ENCODE measurements at places on chromosomes 11 and 22.
A peak's percentile ranks its signal among the peaks of the same experiment; 100 is the strongest.

DNA sequence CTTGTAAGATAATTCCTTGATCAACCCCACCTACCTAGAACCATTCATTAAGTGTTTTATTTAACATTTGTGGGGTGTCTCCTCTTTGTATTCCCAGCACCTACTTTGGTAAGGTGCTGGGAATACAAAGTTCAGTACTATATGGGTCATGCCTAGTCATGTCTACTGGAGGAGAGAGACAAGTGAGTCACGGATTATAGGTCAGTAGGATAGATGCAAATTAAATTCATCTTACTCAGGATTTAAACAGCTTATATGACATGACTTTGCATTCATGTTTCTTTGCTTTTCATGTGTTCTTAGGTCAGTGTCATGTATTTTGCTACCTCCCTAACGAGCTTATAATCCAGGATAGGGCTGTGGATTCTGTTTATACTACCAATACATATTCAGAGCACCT lies 3.4 kb upstream of the FADS1 start:
- DNase-seq: no peak

DNA sequence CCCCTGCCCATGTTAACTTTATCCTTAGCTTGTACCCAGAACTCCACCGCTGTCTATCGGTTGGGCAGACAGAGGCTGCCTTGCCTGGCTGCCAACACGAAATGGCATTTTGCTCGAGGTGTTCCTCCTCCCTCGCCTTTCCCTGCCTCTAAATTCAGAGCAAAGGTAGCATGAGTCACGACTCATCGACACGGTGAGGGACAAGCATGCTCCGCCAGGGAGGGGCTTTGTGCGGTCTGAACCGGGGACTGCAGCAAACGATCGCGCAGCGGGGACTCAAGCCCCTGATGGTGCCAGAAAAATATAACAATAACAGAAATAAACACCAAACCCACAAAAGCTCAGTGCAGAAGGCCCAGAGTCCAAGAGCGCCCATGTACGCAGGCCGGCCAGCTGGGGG lies 52.3 kb downstream of the RTL6 start:
- no peak for DNase-seq

GRCh38 chr11:1403721-1404460 lies 14.2 kb downstream of the BRSK2 start:
- DNase-seq: no peak

DNA sequence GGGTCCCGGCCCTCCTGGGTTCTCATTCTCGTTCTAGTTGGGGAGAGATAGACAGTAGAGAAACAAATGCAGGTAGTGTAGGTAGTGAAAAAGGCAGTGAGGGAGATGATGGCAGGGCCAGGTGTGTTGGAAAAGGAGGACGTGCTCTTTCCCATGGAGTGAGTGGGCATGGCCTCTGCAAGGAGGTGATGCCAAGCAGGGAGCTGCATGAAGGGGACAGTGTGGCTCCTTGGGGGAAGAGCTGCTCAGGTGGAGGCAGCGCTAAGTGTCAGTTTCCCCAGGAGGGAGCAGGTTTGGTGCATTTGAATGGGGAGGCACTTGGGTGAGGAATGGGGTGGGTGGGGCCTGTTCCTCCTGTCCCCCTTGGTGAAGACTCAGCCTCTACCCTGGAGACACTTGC lies 22.2 kb downstream of the MCM5 start:
- DNase-seq: no peak

DNA sequence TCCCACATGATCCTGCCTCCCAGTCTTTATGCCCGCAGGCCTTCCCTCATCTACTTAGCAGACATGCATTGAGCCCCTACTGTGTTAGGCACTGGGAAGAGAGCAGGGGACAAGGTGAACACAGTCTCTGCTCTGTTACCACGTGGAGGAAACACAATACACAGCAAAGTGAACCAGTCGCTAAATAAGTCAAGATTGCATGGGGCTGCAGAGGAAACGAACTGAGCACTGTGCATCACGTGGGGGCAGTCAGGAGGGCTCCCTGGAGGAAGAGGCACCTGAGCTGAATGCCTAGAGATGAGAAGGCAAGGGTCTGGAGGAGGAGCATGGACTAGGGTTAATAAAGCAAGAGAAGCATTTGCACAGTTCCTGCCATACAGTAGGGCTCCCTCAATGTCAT lies 102.7 kb downstream of the MN1 start:
- no peak for DNase-seq

DNA sequence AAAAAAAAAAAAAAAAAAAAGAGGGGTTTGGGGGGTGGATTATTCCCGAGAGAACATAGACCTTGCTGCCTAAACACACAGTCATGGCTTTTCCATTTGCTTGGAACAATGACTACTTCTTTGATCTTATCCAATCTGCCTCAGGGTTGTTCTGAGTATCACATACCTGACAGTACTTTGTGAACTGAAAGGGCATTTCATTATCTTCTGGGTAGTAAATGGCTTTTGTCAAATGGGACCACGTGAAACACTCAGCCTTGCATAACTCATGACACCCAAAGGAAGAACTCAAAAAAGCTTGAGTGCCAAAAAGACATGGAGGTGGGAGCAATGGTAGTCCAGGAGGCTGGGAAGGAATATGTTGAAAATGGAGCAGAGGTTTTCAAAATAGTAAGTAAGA lies 123.2 kb upstream of the BID start:
- DNase-seq: no peak

GRCh38 chr11:131481303-131481702 lies 110.9 kb downstream of the NTM start:
- no peak for DNase-seq

DNA sequence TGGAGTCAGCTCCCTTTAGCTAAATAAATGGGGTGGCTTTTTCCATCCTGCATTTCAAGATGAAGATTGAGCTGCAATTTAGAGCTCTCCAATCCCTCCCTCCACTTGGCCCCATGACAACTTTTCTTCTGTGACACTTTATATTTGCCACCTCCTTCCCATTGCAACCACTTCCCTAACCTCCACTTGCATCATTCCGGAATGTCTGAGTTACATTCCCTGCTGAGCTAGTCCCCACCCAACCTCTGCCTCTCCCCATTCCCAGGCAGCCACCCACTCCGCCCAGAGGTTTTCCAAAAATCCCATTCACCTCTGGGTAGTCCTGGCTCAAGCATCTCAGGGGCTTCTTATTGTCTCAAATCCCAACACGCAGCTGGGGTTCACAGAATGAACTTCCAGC lies 24.7 kb downstream of the PC start:
- no peak for DNase-seq

GRCh38 chr11:35090125-35090524 lies 48.8 kb upstream of the CD44 start:
- no peak for DNase-seq

GRCh38 chr11:48051217-48051830 lies 71.0 kb downstream of the PTPRJ start:
- DNase-seq: no peak

DNA sequence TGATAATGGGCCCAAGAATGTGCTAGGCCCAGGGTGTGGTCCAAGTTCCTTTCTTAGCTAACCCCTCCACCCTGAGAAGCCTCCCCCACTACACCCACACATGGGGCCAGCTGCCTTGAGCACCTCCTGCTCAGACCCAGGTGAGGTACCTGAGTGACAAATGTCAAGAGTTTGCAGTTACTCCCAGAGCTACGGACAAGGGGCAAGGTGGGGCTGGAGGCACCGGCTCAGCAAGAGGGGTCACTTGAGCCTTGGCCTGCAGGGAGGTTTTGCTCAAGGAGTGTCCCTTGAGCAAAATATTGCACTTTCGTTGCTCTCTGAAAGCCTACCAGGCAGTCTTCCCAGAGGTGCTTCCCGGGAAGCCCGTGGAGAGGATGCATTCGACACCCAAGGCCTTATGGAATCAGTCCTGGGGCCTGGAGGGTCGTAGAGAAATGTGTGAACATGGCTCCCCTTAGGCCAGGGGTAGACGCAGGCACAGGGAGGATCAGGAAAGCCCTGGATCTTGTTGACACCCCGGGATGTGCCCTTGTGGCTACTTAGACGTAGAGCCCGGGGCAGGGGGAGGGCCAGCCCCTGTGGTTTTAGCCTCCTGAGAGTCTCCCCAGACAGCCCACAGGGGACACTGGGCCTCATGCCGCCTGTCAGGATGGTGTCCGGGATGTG lies 114.2 kb downstream of the KCNQ1 start:
- DNase-seq: no peak

- DNase-seq: no peak
These were observed 455.3 kb downstream of the SOX6 start for GRCh38 chr11:15901054-15901453.

DNA sequence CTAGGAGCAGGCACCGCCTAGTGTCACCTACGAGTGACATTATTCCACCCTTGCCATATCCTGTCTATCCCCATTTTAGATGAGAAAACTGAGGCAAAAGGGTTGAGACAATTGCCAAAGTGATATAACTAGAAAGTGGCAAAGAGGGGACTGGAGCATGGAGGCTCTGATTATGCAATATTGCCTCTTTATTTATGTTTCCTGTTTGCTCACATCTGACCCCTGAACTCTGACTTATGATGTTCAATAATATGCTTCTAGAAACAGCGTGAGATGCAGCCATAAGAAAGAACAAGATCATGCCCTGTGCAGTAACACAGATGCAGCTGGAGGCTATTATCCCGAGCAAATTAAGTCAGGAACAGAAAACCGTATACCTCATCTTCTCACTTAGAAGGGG lies 7.7 kb downstream of the ELF5 start:
- no peak for DNase-seq

DNA sequence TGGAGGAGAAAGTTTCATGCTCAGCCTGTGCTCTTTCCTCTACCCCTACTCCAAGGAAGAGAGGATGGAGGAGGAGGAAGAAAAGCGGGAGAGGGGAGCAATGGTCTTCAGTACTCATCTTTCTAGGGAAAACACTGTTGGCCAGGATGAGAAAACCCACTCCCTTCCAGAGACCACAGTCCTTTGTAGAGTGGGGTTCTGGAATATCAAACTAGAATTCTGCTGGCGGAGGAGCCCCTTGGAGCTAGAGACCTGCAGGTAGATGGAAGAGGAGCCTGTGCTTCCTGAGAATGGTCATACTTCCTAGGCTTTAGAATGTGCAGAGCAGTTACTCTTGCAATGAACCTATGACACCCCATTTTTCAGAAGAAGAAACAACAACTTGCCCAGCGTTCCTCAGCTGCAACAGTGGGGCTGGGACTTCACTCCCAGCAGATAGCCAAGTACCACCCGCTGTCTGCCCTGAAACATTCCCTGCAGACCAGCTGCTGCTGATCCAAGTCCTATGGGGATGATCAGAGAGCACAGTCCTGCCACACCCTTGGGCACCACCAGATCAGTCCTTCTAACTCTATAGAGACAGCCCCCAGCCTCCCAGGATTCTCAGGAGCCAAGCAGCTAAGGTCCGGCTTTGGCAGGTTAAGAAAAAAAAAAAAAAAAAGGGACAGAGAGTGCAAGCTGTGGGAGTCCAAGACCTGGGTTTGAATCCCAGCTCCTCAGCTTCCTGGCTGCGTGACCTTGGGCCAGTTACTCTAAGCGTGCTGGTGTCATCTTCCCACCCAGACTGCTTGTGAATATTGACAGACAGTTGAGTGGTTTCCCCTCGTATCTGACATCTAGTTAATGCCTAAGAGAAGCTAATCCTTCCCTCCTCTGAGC lies 664 bp downstream of the PTGDR2 start:
- DNase-seq: no peak

DNA sequence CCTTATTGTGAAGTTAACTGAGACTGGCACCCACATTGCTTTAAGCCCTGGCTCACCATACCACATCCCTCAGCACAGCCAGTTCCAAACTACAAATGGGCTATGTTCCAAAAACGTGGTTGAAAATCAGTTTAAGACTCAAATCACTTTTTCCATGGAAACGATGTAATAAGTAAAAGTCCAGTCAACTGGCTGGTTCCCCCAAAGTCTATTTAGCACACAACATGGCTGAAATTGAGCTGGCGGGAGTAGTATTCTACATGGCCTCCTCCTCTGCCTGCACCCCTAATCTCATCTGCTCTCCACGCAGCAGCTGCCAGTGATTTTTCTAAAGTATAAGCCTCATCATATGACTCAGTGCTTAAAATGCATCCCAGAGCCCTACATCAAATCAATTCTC lies 40.9 kb upstream of the BIRC3 start:
- no peak for DNase-seq

DNA sequence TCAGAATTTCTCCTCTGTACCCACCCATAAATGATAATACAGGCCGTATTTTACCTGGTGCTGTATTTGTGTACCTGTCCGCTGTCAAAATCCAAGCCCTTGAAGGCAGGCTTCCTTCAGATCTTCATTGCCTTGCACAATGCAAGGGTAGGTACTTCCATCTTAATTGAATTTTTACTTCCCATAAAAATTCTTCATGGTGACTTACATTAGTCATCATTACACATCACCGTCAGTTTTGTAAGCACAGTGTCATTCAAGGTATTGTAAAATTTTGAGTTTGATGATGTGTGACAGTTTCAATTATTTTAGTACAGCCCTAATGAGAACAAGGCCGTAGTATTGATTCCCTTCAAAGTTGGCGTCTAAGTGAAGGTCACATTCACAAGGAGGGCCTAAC lies 770 bp upstream of the TSG101 start:
- DNase-seq: no peak

GRCh38 chr11:78161962-78162371 lies 22.5 kb upstream of the ALG8 start:
- no peak for DNase-seq

DNA sequence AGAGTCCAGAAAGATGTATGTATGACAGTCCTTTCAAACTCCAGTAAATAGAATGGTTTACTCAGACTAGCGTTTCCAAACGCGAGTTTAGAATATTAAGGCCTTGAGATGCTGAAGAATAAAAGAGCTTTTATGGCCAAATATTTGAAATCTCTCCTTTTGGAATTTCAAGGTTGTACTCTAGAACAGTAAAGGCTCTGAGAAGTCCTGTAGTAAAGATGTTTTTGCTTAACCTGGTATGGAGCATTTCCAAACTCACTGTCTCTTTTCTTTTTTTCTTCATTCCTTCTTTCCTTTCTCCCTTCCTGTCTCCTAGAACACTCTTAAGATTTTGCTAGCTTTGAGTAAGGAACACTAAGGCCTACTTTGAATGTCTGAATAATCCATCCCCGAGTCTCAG lies 91.4 kb upstream of the RAG2 start:
- DNase-seq: no peak

DNA sequence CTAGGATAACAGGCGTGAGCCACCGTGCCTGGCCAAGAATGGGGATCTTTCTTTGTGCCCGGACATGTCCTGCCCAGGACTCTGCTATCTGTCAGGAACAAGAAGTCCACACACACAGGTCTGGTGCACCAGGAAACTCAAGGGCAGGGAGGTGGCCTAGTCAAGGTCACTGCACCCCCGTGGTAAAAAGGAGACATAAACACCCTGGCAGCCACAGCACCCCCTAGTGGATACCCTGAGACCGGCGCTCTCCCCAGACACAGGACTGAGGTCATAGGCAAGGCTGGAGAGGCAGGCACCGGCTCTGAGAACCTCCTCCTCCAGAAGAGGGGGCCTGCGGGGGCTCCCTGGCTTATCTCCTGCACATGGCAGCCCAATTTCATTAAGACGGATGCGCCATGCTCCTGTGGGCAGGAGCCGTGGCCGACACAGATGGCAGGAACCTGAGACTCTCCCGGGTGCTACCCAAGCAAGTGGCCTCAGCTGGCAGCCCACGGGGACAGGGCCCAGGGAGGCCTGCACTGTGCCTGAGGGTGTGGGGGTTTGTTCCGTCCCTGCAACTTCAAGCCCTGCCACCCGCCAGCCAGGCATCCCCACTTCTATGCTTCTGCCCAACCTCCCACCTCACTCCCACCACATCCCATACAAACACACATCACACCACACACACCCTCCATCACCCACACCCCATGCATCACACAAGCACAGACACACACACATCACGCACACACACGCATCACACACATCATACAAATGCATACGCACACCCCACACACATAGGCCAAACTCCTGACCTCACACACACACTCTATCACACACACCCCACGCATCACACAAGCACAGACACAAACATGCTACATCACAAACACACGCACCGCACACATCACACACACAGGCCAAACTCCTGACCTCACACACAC lies 19.6 kb downstream of the MACROD1 start:
- peak; percentile 70 for DNase-seq
